ENCODE measurements at places on chromosomes 5 and 9.

- DNase-seq = no peak
Observed at GRCh38 chr5:178468196-178468685, 122.0 kb downstream of the COL23A1 start.

DNA sequence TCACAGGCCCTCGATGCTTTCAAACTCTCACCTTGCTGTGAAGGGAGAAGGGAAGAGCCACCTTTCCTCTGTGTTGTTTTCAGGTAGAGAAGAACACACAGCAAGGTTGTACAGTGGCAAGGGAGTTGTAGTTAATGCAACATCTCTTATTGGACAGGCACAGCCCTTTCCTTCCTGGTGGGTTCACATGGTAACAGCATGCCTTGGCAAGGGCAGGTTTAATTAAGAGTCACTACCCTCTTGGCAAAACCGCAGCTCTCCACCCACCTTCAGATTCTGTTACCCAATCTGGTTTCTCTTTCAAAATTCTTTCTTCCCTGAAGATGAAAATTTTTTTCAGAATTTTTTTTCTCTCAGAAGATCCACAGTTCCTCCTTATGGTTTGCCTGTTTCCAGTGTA is 253.1 kb downstream of the TLR4 start:
- no peak for DNase-seq

DNA sequence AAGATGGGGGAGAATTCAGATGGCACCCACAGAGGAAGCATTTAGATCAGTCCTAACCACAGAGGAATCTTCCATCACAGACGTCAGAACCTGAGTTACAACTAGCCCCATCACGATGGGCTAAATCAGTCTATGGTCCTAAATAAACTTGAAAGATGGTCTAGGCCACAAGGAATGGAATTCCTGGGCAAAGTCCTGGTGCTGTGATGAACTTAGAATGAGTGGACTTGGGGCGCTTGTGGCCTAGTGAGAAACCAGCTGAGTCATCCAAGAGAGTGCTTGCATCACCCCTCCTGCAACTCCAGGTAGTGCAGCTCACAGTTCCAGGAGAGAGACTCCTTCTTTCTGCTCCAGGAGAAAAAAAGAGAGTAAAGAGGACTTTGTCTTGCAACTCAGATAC is 722.9 kb upstream of the RGMB start:
- no peak for DNase-seq

GRCh38 chr5:102749416-102750030 is 5.6 kb upstream of the PAM start:
- no peak for DNase-seq

GRCh38 chr5:10030219-10030831 is 219.4 kb downstream of the ATPSCKMT start:
- DNase-seq = no peak

DNA sequence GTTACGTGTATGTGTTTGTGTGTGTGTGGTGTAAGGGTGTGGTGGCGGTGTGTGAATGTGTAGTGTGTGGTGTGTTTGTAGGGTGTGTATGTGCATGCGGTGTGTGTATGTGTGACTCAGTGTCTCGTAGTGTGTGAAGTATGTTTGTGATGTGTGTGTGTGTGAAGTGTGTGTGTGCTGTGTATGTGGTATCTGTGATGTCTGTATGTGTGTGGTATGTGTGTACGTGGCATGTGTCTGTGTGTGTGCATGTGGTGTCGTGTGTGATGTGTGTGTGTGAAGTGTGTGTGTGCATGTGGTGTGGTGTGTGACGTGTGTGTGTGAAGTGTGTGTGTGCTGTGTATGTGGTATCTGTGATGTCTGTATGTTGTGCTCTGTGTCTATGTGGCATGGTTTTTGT is 339.4 kb downstream of the MTRR start:
- DNase-seq = no peak

DNA sequence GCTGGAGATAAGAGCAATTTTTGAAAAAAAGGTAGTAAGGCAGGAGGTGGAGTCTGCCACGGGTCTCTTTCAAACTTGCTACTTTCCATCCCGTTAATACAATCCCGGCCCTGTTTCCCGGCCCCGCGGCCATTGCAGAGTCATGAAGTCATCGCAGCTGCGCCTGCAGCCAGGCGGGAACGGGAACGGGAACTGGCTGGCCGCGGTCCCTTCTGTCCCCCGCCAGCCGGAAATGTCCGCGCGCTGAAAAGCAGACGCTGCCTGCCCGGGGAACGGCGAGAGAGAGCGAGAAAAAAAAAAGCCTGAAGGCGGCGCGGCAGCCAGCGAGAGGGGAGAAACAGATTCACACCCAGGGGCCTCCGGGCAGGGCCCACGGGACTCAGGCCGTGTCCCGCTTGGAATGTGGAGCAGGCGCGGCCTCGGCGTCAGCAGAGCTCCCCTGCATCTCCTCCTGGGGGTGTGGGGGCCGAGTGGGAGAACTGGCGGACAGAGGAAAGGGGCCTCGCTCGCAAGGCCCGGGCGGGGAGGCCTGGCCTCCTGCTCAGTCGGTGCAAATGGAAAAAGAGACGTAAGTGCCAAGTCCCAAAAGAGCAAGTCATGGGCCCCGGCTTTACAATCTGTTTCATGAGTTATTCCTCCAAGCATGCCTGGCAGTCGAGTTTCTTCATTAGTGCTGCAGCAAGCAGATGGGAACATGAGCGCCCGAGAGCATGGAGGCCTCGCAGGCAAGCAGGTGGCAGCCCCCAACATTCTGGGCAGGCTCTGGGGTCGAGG is 201.2 kb upstream of the GAS1 start:
- DNase-seq = peak; percentile 47

GRCh38 chr9:96486386-96487028 is 36.5 kb downstream of the HABP4 start:
- DNase-seq = peak; percentile 78

DNA sequence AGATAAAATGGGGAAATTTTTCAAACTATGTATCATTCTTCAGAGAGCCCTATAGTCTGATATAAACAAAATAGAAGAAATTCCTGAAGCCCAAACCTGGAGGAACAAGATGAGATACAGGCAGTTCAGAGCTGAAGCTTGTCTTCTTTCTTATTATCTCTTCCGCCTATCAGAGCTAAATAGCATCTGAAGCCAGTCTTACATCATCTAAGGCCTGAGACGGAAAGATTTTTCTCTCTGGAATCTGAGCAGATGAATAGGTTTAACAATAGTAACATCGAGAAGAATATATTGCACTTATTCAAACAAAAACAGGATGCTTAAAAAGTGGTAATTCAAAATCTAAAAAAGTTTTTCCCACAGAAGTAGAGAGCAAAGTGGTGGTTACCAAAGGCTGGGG is 59.8 kb downstream of the LPAR1 start:
- no peak for DNase-seq

- no peak for DNase-seq
Observed at GRCh38 chr9:134374301-134375010, 48.2 kb downstream of the RXRA start.

DNA sequence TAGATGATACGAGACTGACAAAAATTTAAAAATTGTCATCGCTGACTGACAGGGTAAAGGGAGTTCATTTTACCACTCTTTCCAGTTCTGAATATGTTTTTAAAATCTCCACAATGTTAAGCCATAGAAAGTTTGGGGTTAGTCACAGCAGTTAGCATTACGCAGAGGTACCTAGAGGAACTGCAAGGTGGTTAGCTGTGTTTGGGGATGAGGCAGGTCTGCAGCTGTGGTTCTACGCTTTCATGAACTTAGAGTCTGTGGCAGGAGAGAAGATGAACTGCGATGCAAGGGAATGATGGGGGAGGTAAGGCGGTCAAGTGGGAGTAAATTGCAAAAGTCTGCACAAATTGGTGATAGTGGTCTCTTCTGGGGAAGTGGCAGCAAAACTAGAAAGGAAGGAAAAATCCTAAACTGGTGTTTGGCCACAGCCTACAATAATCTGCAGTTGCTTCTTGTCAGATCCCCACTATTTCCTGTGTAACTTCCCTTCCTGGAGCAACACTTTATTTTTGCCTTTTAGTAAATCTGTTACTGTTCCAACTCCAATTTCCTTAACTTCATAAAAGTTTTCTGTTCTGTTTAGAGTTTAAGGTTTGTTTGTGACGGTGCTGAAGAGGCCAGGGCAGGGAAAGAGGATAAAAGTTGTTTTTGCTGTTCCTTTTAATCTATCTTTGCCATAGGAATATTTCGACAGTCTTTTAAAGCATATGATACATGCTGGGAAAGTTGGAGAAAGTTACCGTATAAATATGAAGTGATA is 38.6 kb upstream of the SNX2 start:
- no peak for DNase-seq

DNA sequence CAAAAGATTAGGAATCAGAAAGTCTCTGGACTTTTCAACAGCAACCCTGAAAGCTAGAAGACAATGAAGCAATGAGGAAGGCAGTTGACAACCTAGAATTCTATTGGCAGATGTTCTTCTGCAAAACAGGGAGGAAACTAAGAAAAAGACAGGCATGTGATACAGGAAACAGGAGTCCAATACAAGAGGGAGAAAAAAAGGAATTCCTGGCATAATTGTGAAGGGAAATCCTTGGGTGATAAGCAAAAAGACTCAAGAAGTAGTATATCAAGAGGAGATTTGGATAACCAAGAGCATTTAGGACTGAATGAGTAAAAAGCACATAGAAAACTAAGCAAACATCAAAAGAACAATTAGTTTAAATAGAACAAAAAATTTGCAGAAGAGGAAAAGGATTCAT is 58.6 kb downstream of the LPAR1 start:
- DNase-seq = no peak

GRCh38 chr9:90446200-90446948 is 196.2 kb downstream of the DIRAS2 start:
- no peak for DNase-seq

DNA sequence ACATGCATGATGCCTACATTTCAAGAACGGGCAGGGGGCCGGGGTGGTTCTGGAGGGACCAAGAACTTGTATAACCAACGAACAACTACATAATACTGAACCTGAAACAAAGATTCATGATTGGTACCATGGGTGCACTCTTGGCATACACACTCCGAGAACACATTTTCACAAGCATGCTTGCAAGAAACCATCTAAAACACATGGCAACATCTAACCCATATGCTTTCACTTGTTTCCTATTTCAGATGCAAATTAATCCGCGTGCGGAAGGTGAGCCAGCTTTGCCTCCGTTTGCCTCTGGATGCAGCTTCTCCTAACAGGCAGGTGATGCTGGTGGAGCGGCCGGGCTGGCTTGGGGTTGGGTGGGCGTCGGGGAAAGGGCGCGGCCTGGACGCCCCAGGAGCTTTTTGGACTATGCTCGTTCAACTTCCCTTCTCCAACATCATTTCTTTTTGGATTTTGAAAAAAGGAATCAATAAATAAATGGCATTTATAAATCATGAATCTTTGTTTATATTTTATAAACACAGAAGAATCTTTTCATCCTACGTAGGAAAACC is 12.5 kb upstream of the SEC16A start:
- no peak for DNase-seq

- DNase-seq = no peak
Observed at GRCh38 chr5:86786955-86787354, 169.2 kb downstream of the COX7C start.

DNA sequence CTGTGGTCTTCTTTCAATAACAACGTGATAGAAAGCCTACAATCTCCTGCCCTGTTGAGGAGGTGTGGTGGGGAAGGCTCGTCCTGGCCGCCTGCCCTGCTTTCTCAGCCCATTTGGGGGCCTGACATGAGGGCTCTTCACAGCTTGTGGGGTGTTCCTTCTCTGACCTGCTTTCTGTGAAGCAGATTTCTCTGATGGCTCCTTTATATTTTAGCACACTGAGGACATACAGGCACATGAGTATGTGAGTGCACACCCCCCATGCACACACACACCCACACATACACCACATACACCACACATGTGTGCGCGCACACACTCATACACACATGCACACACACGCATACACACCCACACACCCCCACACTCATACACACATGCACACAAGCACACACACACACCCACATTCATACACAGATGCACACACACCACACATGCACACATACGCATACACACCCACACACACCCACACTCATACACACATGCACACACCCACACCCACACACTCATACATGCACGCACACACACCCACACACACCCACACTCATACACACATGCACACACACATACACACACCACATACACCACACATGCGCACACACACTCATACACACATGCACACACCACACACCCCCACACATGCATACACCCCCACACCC is 117.5 kb downstream of the COL5A1 start:
- DNase-seq = no peak

DNA sequence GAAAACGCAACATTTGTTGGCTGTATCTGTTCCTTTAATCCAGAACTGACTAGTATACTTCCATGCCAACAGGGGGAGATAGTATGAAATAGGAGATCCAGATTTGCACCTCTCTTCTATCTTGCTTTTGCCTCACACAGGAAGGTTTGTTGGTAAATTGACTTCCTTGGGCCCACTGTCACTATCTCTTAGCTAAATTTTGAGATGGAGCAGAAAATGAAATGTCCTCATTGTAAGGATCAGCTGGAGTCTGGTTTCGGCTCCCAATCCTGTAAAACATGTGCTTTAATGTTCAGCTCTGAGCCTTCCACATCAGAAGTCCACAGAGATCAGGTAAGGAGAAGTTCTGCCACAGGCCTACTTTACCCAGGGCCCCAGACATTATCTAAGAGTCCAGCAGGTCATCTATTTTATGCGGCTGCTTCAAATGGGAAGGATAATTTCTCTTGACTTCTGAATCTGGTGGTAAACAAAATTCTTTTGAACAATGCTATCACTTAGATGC is 176.8 kb downstream of the FER start:
- no peak for DNase-seq

DNA sequence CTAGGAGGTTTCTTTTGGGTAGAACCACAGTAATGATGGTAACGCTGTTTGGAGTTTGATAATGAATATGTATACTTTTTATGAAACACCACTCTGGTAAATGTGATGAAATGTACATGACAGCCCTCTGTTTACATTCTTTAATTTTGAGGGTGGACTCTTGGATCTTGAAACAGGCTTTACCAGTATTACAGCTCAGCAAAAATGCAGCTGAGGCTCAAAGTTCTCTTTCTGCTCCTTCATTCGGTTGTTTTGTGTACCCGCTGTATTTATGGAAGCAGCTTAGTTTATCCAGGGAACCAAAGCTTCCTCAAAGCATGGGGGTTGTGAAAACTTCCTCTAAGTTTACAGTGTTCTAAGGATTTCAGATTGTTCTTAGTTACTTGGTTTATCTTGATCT is 11.1 kb downstream of the GAPVD1 start:
- no peak for DNase-seq

DNA sequence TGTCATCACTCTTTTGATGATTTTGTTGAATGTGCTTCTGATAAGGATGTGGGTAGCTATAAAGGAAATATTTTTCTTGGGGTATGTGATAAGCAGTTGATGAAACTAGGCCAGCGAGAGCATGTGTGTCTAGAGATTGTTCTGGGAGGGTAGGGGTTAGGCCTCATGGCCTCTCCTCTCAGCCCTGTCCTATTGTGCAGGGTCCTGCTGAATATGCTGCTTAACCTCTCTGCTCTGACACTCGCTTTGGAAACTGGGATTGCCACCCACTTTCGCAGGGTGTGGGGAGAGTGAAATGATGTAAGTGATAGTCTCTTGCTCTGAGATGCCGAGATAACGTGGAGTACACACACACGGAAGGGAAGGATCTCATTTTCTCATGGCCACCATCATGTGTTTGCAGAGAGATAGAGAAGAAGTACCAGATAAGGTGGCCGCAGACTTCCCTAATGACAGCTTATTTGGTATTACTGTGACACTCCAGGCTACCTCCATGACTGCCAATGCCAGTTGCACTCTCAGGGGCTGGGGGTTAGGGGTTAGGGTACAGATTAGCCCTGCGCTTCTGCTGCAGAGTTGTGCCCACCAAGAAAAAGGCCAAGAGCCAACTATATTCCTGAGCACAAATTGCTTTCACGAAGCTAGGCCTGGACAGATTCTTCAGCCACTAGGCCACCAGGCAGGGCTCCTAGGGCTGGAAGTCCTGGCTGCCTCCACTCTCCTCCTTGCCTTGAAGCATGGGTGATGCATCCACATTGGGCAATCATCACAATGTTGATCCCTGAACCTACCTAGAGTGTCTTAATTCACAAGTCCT is 25.2 kb upstream of the TNFAIP8 start:
- no peak for DNase-seq
